ENCODE measurements at places on chromosomes 11 and 22. TPM values are rescaled to one million over a fixed set of nuclear protein-coding genes. Genes with fewer than 3 reads are reported as not detected.

Gene TSPAN32
- total RNA-seq, result 0.59 TPM

DNA sequence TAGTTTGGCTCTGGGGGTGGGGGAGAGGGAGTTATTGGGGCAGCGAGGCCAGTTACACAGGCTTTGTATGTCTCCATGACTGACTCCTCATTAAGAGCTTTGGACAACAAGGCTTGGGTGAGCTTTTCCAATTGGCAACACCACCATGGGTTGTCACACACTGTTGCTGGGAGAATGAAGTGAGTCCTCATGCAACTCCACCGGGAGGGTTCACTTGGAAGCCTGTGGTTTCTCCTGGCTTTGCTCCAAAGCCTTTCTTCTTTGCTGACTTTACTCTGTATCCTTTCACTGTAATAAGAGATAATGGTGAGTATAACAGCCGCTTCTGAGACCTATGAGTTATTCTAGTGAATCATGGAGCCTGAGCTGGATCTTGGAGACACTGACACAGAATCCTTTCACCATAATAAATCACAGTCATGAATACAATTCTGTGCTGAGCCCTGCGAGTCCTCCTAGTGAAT is 24.9 kb downstream of the EIF3F start:
- DNase-seq, result peak; percentile 93

Gene C11orf21
- 0.29 TPM for total RNA-seq

GRCh38 chr22:46622081-46622521 is 1.9 kb downstream of the GRAMD4 start:
- peak; percentile 62 for DNase-seq

Data from osteoblast (primary cell).